ELF-1 (cell line): ENCODE measurements at places on chromosomes 7 and 10.

- no peak for DNase-seq
Observed at GRCh38 chr7:24685708-24686107, 71.6 kb downstream of the GSDME start.

- DNase-seq = no peak
Observed at GRCh38 chr10:86592413-86592812, 61.9 kb upstream of the OPN4 start.

- DNase-seq = no peak
Observed at GRCh38 chr7:87000344-87000743, 59.1 kb downstream of the ELAPOR2 start.

DNA sequence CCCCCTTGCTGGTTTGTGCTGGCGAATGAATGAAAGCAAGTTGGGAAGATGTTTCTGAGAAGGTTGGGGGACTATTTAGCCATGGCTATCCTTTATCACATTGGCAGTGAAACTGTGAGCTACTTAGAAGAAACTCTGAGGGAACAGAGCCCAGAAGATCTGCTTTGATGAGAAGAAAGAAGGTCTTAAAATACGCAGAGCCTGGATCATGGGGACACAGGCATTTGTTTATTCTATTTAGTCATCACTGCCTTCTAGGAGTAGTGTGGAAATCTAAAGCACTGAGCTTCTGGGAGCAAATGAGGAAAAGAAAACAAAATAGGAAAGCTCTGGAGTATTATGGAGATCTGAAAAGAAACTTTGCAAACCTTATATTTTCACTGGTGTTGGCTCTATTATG, 28.5 kb downstream of the CPED1 start:
- no peak for DNase-seq

GRCh38 chr10:131249238-131249954, 62.1 kb downstream of the TCERG1L start:
- DNase-seq = no peak

GRCh38 chr7:38211940-38212339, 33.9 kb downstream of the STARD3NL start:
- DNase-seq = no peak

DNA sequence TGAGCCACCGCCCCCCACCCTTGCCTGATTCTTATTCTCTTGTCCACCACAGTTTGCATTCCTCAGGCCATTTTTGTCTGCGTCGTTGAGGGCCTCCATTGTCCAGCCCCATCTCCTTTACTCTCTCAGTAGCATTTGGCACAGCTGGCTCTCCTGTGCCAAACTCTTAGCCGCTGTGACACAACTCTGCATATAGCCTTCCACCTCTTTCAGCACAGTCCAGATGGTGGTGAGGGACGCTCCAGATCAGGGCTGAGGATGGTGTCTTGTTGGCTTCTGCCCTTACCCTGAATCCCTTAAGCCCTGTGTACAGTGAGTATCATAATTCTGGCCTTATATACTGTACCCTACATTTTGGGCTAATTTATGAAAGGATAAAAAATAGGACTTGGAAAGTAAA, 45.6 kb downstream of the BMPR1A start:
- no peak for DNase-seq

- DNase-seq = peak; percentile 34
Observed at GRCh38 chr10:62454687-62455397, 80.7 kb downstream of the ZNF365 start.

DNA sequence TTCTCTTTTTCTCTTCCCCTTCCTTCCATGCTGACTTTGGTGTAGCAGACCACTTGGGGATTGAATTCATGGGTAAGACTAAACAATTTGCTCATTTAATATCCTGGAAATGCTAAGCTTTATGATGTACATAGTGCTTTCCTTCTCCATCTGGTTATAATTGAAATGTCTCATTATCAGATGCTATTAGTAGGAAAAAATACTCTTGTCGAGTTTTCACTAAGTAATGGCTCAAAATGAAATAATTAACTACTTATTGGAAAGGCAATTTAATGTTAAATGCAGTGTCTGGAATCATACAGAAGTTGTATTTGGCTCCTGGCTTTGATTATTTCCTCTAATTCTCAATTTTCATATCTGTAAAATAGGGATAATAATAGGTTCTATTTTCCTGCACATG, 990.4 kb downstream of the NRG3 start:
- no peak for DNase-seq

DNA sequence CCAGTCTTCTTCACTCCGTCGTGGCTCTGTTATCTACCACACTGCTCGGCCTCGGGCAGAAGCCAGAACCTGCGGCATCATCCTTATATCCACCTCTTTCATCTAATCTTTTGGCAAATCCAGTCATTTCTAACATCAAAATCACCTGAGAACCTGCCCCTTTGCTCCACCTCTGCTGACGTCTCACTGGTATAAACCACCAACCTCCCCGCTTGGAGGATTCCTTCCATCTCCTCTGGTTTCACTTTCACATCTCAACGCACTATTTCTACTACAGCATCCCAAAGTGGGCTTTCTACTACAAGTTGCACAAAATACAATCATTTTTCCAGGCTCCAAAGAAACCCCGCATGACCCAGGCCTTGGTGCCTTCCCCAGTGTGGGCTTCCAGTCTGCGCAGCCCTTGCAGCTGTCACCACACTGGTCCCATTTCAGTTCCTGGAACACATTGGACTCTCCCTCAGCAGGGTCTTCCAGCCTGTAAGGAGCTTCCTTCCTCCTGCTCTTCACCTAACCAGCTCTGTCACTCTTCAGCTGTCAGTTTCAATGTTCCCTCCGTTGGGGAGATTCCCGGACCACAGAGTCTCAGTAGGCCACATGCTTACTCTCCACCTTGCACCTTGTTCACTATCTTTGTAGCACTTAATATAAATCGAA, 85.0 kb downstream of the PRKCQ start:
- DNase-seq = no peak

GRCh38 chr7:105015390-105015965, 1.5 kb downstream of the KMT2E start:
- no peak for DNase-seq

GRCh38 chr10:101032637-101033224, 1.7 kb downstream of the SFXN3 start:
- DNase-seq = peak; percentile 73

GRCh38 chr7:127415060-127415742, 22.7 kb upstream of the ZNF800 start:
- DNase-seq = no peak

DNA sequence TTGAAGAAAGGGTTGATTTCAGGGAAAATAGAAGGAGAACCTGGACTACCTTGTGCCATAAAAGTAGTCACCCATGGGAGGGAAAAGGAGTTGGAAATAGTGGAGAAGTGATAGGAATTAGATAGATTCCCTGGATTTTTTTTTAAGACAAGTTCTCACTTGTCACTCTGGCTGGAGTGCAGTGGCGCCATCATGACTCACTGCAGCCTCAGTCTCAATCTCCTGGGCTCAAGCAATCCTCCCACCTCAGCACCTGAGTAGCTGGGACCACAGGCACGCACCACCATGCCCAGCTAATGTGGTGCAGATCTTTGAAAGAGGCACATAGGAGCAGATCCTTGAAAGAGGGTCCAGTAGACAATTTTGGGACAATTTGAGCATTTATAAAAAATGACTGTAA, 9.5 kb upstream of the BLNK start:
- peak; percentile 14 for DNase-seq

- DNase-seq = no peak
Observed at GRCh38 chr10:51023636-51024035, 50.7 kb upstream of the PRKG1 start.

GRCh38 chr7:6385110-6385781, 62.5 kb downstream of the DAGLB start:
- no peak for DNase-seq

GRCh38 chr7:136359333-136359903, 382.3 kb upstream of the MTPN start:
- DNase-seq = no peak

GRCh38 chr10:86851328-86852207, 95.1 kb downstream of the BMPR1A start:
- no peak for DNase-seq

DNA sequence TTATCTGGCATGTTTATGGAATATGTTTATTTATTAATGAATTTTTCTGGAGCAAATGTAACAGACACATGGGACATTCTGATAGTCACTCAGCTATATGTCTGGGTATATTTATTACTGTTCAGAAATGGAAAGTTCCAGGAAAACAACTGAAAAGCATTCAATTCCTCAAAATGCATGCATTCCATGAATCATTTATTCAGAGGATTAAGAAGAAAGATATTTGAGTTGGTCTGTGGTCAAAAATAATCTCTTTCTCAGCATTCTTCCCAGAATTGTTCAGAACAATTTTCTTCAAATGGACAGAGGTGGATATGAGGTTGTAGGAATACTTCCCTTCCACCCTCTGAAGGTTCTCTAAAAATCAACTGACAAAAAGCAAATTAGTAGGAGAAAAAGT, 97.6 kb upstream of the ITGB1 start:
- no peak for DNase-seq

DNA sequence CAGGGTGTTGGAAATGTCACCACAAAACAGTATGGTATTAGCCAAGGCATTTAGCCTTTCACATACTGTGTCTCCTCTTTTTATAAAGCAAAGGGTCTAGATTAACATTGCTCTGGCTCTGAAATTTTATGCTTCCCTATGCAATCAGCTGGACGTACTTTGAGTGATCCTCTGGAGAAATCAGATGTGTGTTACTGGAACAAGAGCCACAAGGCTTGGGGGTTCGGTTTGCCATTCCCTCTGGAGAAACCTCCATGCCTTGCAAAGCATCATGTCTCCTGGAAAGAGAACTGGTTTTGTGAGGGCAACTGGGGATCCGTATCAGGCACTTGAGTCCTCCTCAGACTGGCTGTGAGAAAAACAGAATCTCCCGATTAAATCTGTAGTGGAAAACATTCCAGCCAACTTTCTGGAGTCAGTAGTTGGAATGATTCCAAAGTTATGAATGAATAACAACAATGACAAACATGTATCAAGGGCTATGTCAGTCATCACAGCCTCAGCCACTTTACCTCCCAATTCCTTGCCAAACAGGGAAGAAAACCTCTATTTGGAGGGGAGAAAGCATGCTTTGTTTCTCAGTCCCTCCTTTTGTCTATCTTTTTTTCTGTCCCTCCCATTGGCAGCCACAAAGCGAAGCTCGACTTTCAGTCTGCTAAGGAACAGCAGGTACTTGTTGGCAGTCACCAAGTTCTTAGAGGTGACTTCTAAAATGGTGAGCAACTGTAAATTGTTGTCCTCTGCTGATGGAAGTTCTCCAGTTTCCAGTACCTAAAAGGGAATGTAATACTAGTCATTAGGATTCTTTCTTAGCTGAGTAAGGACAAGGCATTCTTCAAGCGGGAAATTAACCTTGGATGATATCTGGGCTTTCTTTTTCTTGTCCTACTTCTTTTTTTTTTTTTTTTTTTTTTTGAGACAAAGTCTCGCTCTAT, 864.8 kb upstream of the AUTS2 start:
- DNase-seq = no peak

DNA sequence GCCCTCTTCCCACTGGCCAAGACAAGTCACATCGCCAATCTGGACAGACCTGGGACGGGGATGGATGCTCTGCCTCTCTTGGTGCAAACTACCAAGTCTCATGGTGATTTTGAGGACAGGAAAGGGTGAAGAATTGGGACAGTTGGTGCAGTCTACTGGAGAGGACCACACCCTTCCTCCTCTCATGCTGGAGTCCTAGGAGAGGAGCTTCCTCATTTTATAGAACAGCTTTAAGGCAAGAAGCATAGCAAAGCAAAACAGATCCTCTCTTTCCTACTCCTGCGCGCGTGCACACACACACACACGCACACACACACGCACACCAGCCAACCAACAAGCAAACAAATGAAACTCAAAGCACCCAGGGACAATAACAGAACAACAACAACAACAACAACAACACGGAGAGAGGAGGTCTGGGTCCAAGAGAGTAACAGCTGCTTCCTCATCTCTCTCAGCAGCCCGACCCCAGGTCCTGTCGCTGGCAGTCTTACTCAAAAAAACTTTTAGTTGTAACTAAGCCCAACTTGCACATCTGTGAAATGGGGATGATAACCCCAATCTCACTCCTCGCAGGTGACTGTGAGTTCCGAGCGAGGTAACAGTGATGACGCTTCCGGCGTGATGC, 83.4 kb downstream of the TMEM178B start:
- no peak for DNase-seq

DNA sequence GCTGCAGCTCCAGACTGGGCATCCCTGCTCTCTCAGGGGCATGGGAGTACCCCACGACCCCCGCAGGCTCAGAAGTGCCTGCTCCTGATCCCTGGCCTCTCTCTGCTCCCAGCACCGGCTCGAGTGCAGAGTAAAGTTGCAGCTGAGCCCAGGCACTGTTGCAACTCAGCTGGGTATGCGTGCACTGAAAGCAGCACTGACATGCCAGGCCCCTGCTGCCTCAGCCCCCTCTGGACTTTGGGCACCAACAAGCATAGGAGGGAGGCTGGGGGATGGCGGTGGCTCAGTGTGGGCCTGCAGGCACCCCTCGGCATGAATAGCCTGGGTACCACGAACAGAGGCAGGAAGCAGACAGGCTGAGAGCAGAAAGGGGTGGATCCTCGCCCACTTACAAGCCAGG, 295.3 kb downstream of the GRM8 start:
- DNase-seq = no peak

- no peak for DNase-seq
Observed at GRCh38 chr10:124955243-124955642, 13.3 kb downstream of the ZRANB1 start.

GRCh38 chr7:40839881-40840280, 705.1 kb downstream of the SUGCT start:
- DNase-seq = no peak

- DNase-seq = no peak
Observed at GRCh38 chr7:141202535-141202934, 128.7 kb downstream of the TMEM178B start.

DNA sequence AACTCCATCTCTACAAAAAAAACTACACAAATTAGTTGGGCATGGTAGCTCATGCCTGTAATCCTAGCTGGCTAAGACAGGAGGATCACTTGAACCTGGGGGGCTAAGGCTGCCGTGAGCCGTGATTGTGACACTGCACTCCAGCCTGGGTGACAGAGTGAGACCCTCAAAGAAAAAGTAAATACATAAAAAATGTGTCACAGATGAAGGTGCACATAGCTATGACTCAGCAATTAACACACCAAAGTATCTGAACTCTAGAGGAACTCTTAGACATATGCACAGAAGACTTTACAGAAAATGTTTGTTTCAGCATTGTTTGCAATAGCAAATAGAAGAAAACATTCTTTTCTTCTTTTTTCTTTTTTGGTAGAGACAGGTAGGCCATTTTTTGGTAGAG, 8.3 kb downstream of the C10orf62 start:
- DNase-seq = no peak

DNA sequence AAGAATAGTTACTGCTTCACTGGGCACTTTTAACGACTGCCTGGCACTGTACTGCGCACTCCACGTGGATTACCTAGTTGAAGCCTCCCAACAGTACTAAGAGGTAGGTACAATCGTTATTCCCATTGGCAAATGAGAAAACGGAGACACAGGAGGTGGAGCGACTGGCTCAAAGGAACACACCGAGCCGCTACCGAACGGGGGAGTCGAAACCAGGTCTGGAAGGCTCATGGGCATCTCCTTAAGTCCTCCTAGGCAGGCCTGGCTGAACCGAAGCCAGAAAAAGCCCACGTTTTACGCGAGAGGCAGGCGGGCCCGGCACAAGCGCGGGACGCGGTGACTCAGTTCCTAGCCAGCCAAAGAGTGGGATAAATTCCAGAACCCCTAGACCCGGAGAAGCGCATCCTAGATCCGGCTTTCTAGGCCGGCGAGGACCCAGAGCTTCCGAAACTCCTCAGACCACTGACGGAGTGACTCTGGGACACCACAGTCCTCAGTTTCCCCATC, 472 bp downstream of the PDAP1 start:
- DNase-seq = no peak

- DNase-seq = no peak
Observed at GRCh38 chr7:34277016-34277802, 371.9 kb downstream of the BMPER start.
